D721Med (cell line): ENCODE measurements at places on chromosomes 3 and 15.

- peak; percentile 15 for DNase-seq
These were observed 744.7 kb downstream of the EPHA3 start for GRCh38 chr3:89851974-89852621.

DNA sequence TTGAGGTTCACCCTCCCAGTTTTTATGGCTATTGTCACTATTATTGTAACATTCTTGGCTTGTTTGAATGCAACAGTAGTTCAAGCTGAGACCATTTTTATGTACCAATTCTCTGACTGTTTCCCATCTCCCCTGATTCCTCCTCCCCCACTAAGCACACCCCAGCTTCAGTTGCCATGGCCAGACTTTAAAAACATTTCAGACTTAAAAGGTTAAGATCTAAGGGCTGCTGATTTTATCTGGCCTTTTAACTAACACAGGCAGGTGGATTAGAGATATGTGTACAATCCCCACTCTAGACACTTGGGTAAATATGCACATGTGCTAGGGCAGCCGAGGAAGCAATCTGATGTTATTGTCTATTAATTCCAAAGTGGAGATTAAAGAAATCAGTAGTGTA, 386.3 kb upstream of the NR2F2 start:
- no peak for DNase-seq

- no peak for DNase-seq
These were observed 23.0 kb downstream of the CMTM7 start for GRCh38 chr3:32414522-32415202.

- DNase-seq: peak; percentile 41
These were observed at the start of gene KY for GRCh38 chr3:134650431-134651346. TSS of gene KY (minus strand) at chr3:134651022. CDS start at chr3:134650960, 62 bp downstream.

- no peak for DNase-seq
These were observed 61.9 kb downstream of the MDFIC2 start for GRCh38 chr3:70250492-70250891.

DNA sequence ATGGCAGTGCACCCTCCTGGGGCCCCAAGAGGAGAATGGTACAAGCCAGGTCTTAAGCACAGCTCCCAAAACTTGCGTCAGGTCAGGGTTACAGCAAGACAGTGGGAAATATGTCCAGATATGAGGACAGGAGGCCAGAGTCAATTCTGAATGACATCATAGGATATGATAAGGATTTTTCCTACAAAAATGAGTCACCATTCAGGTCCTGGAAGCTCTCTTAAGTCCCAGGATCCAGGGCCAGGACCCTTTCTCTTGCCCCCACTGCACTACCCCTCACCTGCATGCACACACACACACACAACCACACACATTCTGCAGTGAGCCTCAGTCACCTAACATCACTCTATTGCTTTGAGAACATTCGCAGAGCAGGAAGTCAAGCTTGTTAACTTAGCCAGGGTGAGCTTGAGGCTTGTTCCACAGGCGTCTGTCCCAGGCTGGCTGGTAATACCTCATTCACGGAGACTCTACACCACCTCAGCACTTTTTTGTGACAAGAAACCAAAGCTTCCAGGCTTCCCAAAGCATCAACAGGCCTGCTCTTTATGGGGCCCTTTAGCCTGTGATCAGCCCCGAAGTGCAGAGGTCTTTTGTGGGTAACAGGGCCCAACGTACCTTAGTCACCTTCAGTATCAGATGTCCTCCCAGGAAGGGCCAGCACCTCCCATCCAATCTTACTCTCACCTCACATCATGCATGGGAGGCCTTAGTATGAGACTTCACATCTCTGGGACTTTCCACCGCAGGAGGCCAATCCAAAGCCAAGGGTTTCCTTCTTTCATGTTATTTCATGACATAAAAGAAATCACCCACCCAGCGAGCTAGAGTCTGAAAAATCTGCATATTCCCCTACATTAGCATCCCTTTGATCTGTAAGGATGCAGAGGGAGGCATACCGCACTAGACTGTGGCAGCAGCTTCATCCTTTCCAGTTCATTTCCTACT, 74.0 kb upstream of the LIPC start:
- no peak for DNase-seq

DNA sequence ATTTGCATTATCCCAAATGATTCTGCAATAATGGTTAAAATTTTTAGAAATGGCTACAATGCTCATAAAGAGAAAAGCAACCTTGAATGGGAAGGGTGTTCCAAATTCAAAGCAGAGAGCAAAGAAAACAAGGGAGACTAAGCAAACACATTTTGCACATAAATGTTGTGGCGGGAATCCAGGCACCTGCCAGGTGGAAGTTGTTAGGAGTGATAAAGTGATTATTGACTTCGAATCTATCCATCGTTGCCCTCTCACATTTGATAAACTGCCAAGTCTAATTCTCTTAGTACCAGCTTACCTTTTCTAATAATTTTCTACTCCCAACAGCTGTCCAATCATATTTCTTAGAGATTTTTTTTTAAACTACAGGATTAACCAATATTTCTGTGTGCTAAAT, 244.5 kb downstream of the CACNA2D3 start:
- no peak for DNase-seq

GRCh38 chr15:95609096-95609495, 721.4 kb upstream of the NR2F2 start:
- no peak for DNase-seq

DNA sequence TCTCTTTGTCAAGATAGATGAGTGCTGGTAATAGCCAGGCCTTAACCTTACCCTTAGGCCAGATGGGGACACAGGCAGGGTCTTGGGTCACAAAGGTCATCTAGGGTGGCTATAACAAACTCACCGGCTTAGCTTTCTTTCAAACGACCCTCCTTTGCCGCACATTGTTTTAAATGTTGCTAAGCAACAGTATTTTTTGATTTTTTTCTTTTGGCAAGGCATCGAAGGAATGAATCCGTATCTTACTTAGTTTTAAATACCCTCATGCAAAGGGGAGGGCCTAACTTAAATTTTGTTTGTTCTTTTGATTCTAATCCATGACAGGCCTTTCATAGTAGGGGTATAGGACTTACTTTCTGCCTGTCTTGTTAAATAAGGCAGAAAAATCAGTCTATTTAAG, 35.2 kb downstream of the ITPR1 start:
- DNase-seq: no peak

DNA sequence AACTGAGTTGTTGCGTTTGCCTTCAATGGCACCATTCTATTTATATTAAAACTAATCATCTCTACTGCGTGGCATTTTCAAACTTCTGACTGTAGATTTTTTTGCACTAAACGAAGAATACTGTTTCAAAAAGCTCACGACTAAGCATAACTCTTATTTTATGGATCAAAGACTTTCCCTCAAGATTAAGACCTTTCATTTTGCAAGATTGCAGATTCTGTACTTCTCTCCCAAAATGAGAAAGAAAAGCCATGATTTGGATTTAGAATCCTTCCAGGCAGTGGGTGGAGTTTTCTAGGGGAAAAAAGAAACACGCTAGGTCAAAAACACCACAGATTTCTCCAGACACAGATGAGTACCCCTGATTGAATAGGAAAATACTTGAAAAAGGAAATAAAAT, 617.2 kb upstream of the NR2F2 start:
- DNase-seq: no peak

DNA sequence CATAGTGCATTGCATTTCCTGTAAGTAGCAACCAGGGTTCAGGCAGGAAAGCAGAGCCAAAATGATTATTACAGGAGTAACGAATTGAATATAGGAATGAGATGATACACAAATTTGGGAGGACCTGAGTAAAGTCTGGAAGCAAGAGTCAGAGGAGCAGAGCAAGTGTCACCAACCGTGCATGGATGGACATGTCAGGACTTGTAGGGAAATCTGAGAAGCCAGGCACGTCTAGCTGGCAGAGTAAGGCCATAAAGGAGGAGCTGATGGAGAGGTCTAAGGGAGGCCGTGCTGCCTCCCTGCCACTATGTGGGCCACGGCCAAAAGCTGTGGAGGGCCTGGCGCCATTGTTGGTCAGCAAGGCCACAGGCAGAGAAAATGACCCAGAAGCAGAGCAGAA, 22.4 kb downstream of the GJD2 start:
- DNase-seq: no peak

DNA sequence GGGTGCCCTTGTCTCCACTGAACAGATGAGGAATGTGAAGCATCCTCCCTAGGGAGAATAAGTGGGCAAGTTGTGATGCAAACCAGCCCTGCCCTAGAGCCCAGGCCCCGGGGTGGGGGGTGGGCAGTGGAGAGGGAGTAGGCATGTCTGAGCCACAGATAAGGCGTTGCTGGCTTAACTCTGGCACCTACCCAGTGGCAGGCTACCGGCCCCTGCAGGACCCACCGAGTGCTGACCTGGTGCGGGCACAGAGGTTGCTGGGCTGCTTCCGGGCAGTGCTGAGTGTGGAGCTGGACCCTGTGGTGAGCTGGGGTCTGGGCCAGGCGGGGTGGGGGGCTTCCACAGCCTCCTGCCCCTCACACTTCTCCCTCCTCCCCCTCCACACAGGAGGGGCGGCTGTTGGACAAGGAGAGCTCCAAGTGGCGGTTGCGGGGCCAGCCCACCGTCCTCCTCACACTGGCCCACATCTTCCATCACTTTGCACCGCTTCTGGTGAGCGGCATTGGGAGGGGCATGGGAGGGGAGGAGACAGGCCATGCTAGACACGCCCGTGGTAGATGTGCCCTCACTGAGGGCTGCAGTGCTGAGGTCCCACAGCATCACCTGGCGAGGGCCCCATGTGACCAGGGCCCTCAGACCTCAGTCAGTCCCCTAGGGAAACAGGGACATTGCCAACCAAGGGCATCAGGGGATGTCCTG, 10.1 kb downstream of the RNF123 start:
- DNase-seq: no peak

- no peak for DNase-seq
These were observed 109.7 kb downstream of the NSMCE3 start for GRCh38 chr15:29159771-29160455.

DNA sequence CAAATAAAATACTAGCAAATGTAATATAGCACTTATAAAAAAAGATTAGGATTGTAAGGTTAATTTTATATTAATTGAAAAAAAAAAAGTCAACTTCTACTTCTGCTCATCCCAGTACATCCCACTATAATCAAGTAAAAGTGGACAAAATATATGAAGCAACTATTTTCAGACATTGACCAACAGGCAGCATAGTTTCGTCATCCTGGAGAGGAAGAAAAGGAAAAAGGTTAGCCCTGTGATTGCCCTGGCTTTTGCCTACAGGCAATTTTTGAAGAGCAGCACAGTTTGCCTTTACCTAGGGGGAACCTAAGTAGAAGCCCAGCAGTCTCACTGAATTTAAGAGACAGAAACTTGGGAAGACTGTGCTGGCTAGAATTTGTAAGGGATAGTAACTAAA, 52.2 kb upstream of the ACTC1 start:
- DNase-seq: no peak

DNA sequence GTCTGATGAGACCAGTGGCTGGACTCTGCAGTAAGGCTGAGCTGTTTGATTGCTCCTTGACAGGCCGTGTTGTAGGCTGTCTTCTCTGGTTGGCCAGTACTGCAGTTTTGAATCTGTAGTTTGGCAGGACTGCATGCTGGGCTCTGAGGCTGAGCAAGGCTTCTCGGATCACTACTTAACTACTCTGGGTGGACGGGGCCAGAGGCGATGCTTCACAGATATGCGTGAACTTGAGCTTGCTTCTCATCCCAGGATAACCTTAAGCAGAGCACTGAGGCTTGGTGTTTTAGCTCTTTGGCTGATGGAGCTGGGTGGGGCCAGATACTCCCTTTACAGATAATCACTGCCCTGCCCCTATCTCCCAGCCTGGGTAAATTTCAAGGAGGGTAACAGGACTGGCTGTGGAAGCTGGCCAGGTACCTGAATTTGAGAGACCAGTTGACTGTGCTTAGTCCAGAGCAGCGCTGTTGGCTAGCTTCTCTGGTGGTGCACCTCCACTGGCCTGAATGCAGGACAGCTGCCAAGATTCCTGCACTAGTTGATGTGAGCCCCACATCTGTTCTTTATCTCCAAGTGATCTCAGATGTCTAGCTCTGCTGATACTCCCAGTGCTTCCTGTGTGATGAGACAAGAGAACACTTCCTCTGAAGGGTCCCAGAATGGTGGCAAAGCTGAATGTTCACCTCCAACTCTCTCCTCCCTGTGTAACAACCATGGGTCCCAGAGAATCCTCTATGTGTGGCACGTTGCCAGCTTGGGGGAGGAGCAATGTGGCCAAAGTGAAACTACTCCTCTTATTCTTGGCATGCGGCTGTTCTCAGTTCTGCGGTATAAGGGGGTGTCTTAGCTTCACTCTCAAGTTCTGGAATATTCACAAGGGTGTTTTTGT, 37.9 kb downstream of the RPL39L start:
- no peak for DNase-seq

- peak; percentile 24 for DNase-seq
These were observed 517 bp downstream of the FBN1 start for GRCh38 chr15:48644827-48645557.

DNA sequence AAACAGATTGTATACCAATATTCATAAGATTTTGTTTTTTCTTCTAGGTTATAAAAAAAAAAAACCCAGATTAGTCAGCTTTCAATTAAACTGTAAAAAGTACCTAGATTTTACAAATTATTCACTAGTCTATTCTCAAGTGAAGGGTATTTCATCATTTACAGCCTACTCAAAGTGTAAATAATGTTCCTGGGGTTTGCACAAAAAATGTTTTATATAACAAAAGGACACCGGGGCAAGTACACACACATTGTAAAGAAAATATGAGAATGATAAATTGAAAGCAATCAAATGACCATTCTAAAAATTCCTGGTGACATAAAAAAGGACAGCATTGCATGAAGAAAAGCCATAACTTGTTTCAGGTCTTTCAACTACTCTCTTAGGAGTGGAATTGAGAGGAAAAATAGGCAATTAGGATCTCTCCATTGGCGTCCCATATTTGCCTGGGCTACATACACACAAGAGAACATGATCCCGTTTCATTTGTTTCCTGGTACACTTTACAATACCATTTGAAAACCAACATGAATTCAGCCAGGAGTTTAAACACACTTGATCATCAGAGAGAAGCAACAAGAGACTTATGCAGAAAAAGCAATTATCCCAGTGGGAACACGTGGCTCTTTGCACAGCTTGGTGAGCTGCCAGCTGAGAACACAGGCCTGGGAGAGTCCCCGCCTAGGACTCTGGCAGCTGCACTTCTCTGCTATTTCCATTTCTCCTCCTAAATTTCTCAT, 1039.2 kb downstream of the ROBO1 start:
- DNase-seq: no peak

DNA sequence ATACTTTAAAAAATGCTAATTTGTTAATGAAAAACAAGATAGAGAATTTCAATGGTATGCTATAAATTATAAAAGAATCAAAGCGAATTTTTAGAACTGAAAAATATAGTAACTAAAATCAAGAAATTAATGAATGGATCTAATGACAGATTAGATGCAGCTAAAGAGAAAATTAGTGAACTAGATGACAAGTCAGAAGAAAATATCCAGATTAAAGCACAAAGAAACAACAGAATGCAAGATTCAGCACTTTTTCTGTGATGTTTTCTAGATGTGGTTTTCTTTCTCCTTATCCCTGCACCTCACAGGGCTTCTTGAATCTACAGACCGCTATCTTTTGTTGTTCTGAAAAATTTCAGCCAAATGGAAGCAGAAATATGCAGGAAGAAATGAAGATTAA, 54.4 kb downstream of the INO80 start:
- DNase-seq: no peak

- DNase-seq: no peak
These were observed 66.5 kb downstream of the UBE3A start for GRCh38 chr15:25372298-25372697.

- no peak for DNase-seq
These were observed 51.0 kb downstream of the TRANK1 start for GRCh38 chr3:36893826-36894225.

GRCh38 chr15:86935841-86936240, 856.2 kb downstream of the AGBL1 start:
- DNase-seq: no peak

GRCh38 chr3:49413338-49413734, 1.1 kb downstream of the TCTA start:
- DNase-seq: no peak

GRCh38 chr3:119800844-119801243, 18.9 kb downstream of the NR1I2 start:
- no peak for DNase-seq
